Hepatic stellate cell (primary cell): ENCODE measurements at places on chromosomes 5 and 9.

DNA sequence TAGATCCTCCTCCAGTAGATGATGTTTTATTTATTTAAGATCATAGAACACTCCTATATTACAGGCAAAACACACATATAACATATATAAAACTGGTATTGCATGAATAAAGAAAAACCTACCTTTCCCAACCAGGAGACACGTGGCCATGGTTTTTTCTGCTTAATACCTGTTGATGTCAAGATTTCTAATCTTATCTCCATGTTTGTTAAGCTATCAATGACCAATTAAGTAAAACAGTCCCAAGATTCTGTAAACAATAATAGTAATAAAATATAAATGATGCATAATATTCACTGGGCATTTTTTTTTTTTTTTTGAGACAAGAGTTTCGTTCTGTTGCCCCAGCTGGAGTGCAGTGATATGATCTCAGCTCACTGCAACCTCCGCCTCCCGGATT lies 1.7 kb downstream of the CPLANE1 start:
- DNase-seq, result no peak

DNA sequence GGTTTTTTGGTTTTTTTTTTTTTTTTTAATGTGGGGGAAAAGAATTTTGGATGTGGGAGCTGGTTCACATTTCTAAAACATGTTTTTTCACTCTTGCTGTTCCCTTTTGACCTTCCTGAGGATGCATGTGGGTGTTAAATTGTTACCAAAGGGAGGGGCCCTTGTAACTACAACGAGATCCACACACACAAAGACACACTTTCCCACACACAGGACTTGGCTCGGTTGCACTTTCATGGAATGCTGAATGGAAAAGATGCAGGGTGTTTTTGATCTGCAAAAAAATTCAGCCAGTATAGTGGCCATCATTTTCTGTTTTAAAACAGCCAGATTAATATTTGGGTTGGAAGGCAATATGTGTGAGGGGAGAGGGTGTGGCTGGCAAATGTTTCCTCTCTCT lies 576.9 kb downstream of the EBF1 start:
- no peak for DNase-seq

GRCh38 chr9:93679536-93680442 lies 103.4 kb downstream of the PHF2 start:
- no peak for DNase-seq

DNA sequence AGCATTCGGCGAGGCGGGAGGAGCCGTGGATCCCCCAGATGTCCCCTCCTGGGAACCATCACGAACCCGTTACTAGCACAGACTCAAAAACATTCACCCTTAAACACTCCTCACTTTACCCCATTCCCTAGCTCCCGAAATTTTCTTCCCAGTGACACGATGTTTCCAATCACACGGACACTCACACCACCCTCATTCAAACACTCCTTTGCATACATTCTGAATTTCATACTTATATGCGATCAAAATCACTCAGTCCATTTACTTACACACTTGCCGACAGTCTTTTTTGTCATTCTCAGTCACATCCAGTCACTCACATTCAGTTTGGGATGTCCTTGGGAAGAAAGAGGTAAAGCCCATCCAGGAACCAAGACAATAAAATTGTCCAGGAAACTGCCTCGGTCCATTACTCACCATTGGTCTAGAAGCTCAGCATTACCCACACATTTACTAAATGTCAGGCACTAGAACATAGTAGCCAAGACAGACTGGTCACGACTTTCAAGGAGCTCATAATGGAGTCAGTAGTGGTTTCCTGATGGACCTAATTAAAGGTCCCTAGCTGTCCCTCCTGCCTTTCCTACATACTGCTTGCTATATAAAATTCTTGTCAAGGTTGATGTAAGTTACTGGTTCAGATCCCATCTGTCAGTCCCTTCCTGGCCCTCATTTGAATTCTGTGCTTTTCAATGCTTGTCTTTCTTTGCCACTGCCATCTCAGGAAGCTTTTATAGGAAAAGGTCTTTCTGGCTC lies 574 bp downstream of the SLC35A4 start:
- DNase-seq, result no peak

- DNase-seq, result peak; percentile 76
These were observed 299.2 kb downstream of the SPOCK1 start for GRCh38 chr5:137199966-137200365.

DNA sequence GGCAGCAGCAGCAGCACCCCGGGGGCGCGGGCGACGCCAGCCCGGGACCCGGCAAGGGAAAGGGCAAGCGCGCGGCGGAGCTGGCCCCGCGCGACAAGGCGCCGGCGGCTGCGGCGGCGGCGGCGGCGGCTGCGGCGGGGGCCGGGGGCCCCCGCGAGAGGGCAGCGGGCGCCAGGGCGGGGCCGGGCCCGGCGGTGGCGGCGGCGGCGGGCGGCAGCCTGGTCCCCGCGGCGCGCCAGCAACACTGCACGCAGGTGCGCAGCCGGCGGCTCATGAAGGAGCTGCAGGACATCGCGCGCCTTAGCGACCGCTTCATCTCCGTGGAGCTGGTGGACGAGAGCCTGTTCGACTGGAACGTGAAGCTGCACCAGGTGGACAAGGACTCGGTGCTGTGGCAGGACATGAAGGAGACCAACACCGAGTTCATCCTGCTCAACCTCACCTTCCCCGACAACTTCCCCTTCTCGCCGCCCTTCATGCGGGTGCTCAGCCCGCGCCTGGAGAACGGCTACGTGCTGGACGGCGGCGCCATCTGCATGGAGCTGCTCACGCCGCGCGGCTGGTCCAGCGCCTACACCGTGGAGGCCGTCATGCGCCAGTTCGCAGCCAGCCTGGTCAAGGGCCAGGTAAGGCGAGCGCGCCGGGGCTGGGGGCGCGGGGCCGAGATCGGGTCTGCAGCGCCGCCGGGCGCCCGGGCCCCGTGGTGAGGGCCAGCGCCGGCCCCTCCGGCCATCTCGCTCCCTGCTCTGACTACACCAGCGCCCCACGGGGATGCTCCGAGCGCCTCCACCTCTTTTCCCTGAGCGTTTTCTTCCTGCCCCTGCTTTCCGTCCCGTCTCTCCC lies at the start of gene UBE2QL1:
TSS of gene UBE2QL1 (plus strand) at position 238 of the 843 bp plus-strand sequence. CDS start at position 273, 35 bp downstream.
- DNase-seq, result no peak

DNA sequence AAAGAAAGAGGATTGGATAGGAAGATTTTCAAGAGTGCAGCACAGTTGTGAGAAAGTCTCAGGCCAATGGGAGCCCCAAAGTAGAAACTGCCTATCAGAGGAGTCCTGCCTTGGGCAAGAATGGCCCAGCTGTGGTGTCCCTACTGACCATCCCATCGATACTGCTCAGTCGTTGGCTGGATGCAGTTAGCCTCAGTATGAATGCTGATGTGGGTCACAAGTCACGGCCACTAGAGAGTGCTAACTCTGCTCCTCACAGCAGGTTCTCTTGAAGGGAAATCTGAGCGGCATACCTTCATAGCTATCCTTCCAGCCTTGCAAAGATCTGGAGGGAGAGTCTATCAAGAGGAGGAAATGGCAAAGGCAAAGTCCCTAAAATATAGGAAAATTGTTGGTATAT lies 11.6 kb upstream of the CETN3 start:
- DNase-seq, result no peak

DNA sequence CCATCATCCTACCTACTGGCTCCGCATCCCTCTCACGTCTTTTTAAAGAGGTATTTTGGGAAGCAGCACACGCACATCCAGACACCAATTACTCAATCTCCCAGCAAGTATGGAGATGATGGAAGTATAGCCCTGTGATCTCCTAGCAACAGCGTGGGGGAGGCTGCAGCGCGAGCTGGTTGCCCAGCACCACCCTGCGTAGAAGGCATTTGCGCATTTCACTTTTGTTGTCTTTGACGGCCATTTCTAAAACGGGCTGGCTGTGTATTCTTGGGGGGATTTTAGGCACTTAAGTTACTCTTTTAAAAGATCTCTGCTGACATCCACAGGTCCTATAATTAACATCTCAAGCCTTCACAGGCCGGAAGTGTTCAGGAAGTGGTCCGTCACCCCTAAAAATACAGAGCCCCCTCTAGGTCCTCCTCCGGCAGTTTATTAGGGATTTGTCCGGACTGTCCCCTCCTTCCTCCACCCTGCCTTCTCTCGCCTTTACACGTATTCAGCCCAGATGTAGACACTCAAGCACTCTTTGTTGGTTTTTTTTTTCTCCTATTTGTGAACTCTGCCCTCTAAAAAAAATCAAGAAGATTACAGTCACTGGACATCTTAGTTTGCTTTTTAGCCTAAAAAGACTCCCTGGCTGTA lies 371.4 kb downstream of the NTRK2 start:
- DNase-seq, result no peak

DNA sequence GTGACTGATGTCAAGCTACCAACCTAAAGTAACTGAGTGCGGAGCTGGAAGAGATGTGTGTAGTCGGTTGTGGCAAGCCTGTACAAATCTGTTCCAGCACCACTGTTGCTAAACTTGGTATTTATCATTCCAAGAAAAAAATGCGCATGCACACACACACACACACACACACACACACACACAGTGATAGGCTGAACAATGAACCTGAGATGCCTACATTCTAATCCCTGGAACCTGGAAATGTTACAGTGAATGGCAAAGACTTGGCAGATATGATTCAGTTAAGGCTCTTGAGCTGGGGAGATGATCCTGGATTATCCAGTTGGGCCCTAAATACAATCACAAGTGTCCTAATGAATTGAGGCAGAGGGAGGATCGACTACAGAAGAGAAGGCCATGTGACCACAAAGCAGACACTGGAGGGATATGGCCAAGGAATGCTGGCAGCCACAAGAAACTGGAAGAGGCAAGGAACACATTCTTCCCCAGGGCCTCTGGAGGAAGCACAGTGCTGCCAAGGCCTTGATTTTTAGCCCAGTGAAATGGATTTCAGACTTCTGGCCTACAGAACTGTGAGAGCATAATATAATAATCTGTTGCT lies 49.7 kb upstream of the LHFPL2 start:
- no peak for DNase-seq

DNA sequence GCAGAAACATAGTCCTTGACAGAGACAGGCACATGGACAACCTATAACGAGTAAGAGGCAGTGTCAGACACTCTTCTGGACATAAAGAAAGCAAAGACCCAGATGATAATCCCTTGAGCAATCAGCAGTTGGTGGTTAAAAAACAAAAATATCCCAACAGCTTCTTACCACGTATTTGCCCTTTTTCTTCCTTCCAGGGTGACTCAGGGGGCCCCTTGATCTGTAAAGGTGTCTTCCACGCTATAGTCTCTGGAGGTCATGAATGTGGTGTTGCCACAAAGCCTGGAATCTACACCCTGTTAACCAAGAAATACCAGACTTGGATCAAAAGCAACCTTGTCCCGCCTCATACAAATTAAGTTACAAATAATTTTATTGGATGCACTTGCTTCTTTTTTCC lies 9.5 kb downstream of the GZMK start:
- no peak for DNase-seq

- DNase-seq, result no peak
These were observed 10.3 kb upstream of the ANXA2R start for GRCh38 chr5:43050384-43050783.

GRCh38 chr5:168073311-168073710 lies 218.1 kb upstream of the WWC1 start:
- DNase-seq, result no peak

DNA sequence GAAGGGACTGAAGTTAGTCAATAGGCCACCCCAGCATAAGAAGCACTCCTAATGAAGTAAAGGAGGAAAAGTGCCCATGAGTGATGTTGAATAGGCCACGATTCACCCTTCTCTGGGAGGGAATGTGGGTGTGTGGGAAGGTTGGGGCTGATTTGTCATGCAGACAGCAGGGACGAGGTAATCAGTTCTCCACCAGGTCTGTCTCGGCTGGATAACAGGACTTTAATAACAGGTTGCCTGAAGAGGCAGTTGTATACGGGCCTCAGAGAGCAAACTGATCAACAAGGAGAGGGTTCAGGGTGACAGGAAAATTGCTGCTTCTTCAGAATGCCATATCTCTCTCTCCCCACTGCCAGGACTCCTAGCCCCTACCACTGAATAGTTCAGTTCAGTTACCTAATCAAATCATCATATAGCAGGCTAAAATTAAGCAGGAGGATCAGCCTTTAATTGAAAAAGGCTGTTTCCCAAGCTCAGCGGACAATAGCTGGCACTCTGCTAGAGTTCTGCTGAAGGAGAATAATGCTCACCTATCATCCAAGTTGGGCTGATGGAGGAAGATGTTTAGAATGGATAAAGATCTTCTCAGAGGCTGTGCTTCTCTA lies 43.6 kb upstream of the SMIM32 start:
- DNase-seq, result no peak

DNA sequence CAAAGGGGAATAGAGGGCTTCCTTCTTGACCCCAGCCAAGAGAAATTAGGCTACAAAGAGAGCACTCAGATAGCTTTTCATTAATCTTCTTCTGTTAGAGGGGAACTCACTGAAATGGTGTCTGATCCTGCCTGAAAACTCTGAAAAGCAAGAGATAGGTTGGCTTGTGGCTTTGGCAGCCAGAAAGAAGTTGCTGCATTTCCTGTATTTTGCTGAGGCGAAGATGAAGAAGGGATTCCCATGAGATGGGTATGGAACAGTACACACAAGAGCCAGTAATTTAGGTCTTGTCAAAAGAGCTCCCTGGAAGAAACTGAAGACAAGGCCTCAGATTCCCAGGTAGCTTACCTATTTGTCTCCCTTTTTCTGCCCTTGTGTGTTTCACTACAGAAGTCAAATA lies 120.9 kb upstream of the TARS1 start:
- DNase-seq, result no peak

DNA sequence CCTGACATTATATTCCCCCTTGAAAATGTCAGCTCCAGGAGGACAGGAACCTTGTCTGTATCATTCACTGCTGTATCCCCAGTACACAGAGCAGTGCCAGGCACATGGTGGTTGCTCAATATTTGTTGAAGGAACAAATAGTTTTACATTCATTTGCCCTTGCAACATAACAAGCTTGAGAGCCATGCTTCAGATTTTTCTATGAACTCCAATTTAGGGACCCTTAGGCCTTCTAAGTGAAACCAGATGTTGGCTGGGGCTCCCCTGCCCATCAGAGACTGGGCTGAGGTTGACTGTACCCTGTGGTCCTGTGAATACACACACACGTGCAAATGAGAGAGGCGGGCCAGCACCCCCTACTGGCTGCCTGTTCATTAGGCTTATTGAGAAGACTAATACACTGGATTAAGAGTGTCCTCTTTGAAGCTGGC lies 214.9 kb upstream of the WWC1 start:
- DNase-seq, result no peak

GRCh38 chr9:133942206-133942975 lies 49.7 kb downstream of the VAV2 start:
- DNase-seq, result no peak

DNA sequence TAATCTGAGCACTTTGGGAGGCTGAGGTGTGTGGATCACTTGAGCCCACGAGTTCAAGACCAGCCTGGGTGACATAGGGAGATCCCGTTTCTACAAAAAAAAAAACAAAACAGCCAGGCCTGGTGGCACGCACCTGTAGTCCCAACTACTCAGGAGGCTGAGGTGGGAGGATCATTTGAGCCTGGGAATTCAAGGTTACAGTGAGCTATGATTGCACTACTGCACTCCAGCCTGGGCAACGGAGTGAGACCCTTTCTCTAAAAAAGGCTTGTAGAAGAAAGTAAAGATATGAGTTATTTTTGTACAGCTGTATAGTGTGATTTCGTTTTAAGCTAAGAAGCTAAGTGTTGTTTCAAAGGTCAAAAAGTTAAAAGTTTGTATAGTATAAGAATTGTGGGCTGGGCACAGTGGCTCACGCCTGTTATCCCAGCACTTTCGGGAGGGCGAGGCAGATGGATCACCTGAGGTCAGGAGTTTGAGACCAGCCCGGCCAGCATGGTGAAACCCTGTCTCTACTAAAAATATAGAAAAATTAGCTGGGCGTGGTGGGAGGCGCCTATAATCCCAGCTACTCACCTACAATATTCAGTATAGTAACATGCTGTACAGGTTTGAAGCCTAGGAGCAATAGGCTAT lies 18.8 kb downstream of the UBE2R2 start:
- no peak for DNase-seq
